ENCODE measurements at places on chromosomes 6 and 20. TPM values are rescaled to one million over a fixed set of nuclear protein-coding genes. Genes with fewer than 3 reads are reported as not detected.

FABP7 gene
- total RNA-seq, result not detected

DNA sequence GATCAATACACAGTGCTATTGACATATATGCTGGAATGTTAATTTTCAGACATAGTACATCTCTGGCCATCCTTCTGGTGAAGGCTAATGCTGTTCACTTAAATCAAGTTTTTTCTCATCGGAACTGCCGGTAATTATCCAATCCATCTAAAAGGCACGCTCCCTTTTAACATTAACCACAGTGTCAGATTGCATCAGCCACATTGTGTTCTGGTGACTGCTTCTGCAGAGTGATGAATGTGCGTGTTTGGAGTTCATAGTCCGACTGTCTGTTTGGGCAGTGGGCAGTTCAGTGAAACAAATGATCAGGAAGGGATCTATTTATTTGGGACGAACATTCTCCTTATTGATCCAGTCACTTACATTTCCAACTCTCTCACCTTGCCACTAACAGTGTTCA is 49.5 kb downstream of the SOBP start:
- no peak overlapping the region for H3K27ac ChIP-seq
- DNase-seq, result no peak
- no peaks in the 10 kb centered on the region for H3K4me1 ChIP-seq
- no peaks in the 10 kb centered on the region for H3K27me3 ChIP-seq

DNA sequence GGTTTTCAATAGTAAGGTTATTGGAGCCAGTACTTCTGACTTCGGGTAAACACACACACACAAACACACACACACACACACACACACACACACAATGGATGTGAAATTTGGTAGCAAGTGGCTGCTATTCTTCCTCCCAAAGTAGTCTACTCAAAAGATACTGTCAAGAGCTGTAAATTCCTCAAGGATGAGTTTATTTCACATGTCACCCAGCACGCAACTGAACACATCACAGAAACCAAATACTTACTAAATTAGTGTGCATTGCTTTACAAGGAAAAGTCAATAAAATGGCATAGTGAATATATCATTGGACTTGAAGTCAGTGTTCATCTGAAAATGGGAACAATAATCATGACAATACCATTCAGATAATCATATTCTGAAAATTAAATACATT is 32.9 kb downstream of the MMUT start:
- peaks cover 70% of the 10 kb centered on the region for H3K36me3 ChIP-seq
- no peak overlapping the region for H3K4me3 ChIP-seq
- H3K4me1 ChIP-seq, result no peaks in the 10 kb centered on the region

GRCh38 chr20:20699144-20699543 is 13.3 kb downstream of the RALGAPA2 start:
- DNase-seq, result no peak
- peaks cover 21% of the 10 kb centered on the region for H3K4me1 ChIP-seq
- H3K4me3 ChIP-seq, result no peak overlapping the region
- no peaks in the 10 kb centered on the region for H3K27me3 ChIP-seq

DNA sequence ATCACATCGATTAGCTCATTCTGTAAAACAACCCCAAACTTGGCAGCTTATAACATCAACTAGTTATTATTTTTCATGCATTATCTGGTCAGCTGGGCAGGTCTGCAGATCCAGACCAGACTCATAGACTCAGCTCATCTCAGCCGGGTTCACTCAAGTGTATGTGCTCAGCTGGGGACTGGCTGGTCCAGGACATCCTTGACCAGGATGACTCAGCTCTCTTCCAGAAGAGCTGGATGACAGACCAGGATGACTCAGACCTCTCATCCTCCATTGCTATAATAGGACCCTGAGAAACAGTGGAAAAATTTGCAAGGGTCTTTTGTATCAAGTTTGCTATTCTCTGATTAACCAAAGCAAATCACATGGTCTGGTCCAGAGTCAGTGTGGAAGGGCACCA is 312.5 kb upstream of the PLCB4 start:
- DNase-seq, result no peak
- H3K4me3 ChIP-seq, result no peak overlapping the region
- no peak overlapping the region for H3K27ac ChIP-seq
- no peaks in the 10 kb centered on the region for H3K4me1 ChIP-seq
- no peaks in the 10 kb centered on the region for H3K36me3 ChIP-seq
- no peaks in the 10 kb centered on the region for H3K27me3 ChIP-seq

DNA sequence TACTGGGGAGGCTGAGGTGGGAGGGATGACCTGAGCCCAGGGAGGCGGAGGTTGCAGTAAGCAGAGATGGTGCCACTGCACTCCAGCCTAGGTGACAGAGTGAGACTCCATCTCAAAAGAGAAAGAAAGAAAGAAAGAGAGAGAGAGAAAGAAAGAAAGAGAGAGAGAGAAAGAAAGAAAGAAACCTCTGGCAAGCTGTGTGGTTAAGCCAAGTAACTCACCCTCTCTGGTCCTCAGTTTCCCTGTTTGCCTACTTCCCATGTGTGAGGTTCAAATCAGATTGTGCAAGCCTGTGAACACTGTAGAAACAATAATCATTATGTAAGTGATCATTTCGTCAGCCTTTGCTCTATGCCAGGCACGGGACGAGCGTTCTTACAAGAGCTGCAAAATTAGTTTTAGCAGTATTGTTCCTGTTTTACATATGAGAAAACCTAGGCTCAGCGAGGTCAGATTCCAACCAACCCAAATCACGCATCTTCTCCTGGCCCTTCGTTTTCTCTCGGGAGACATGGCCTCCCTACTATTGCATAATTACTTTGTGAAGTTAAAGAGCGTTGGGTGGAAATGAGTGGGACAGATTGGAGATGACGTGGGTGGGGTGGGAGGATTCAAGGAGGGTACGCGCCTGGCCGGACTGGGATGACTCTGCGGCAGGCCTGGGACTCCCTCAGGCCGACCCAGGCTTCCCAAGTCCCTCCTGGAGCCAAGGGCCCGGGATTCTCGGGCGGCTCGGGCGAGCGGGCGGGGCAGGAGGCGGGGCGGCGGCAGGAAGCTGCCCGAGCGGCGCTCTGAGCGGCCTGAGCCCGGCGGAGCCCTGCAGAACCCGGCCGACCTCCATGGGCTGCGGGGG is at the start of gene SNX21:
TSS of gene SNX21 (plus strand) at position 770 of the 853 bp plus-strand sequence. CDS start 121 bp downstream, outside the sequence.
- H3K4me1 ChIP-seq, result peaks cover 62% of the 10 kb centered on the region
- DNase-seq, result peak; percentile 92
- H3K27ac ChIP-seq, result peak within 1 kb of the TSS; percentile 89
- H3K27me3 ChIP-seq, result no peaks in the 10 kb centered on the region

GRCh38 chr20:3661060-3661813 is 2.0 kb downstream of the GFRA4 start:
- no peak overlapping the region for H3K4me3 ChIP-seq
- peaks cover 49% of the 10 kb centered on the region for H3K27me3 ChIP-seq
- H3K4me1 ChIP-seq, result peaks cover 19% of the 10 kb centered on the region
- no peaks in the 10 kb centered on the region for H3K36me3 ChIP-seq

GRCh38 chr6:169536446-169537170 is 165.2 kb downstream of the WDR27 start:
- H3K27me3 ChIP-seq, result no peaks in the 10 kb centered on the region
- no peaks in the 10 kb centered on the region for H3K36me3 ChIP-seq
- H3K27ac ChIP-seq, result no peak overlapping the region
- H3K4me3 ChIP-seq, result no peak overlapping the region
- H3K4me1 ChIP-seq, result no peaks in the 10 kb centered on the region
- no peak for DNase-seq

GRCh38 chr6:163243083-163243482 is 171.4 kb upstream of the QKI start:
- H3K4me1 ChIP-seq, result no peaks in the 10 kb centered on the region
- H3K27ac ChIP-seq, result no peak overlapping the region
- no peak overlapping the region for H3K4me3 ChIP-seq
- no peak for DNase-seq
- H3K36me3 ChIP-seq, result no peaks in the 10 kb centered on the region
- H3K27me3 ChIP-seq, result no peaks in the 10 kb centered on the region

DNA sequence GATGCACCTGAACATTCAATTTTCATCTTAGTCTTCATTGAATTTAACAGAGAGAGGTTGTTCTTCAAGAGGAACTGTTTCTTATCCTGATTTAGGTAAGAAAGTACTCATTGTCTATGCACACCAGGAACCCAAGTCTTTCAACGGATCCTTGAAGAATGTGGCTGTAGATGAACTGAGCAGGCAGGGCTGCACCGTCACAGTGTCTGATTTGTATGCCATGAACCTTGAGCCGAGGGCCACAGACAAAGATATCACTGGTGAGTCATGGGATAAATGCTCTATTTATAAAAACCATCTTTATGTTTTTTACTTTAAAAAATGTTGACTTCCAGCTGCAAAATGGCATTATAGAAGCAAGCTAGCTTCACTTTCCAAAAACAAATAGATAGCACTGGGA is 10.2 kb downstream of the NQO2 start:
- no peak overlapping the region for H3K4me3 ChIP-seq
- no peak for DNase-seq
- no peak overlapping the region for H3K27ac ChIP-seq
- H3K36me3 ChIP-seq, result peaks cover 22% of the 10 kb centered on the region
- no peaks in the 10 kb centered on the region for H3K27me3 ChIP-seq

DNA sequence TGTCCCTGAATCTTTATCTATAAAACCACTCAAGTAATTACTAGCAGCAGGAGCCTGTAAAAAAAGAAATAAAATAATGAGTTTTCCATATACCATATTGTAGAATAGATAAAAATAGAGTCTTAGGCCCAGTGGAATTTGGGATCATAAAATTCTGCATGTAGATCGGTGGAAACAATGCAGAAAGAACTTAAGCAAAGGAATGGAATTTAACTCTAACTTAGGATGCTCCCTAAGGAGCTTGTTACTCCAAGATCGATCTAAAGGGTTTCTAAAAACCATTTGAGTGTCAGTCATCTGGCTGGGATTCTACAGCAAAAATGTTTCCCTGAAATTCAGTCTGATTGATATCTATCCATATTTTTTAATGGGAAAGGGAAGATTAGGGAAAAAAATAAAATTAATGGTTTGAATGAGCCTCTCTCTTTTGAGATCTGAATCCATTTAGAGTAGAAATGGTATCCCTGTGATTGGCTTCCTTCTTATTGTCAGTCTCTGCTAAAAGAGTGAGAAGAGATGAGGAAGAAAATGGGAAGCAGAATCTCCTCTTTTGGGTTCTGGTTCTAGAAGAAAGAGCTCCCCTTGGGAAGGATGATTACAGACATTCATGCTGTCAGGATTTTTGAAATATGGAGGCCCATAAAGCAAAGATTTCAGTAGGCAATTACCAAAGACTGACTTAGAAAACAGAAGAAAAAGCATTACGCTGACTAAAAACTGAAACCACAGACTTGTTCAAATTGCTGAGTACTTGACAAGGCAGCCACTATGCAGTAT is 564.3 kb upstream of the MARCKS start:
- no peak overlapping the region for H3K27ac ChIP-seq
- H3K4me1 ChIP-seq, result no peaks in the 10 kb centered on the region
- no peaks in the 10 kb centered on the region for H3K36me3 ChIP-seq
- H3K4me3 ChIP-seq, result no peak overlapping the region
- DNase-seq, result no peak

DNA sequence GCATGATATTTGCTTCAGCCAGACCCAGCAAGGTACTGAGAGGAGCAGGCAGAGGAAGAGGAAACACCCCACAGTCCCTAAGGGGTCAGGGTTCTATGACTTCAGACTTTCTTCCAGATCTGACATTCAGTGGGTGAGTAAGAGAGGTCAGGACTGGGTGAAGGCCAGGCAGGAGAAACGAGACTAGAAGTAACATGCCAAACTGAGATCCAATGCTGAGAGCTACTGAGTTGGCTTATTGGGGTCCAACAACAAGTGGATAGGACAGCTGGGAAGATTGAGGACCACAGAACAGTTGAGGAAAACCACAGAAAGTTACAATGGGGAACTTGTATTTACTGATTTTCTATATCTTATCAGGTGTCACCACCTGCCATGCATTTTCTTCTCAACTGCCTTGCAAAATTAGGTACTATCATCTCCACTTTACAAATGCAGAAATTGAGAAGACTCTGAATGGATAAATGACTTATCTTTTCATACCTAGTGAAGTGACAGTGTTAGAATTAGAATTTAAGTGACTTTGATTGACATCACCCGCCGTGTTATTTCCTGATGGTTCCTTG is 43.8 kb upstream of the HIVEP1 start:
- no peak for DNase-seq
- no peaks in the 10 kb centered on the region for H3K36me3 ChIP-seq
- H3K27me3 ChIP-seq, result no peaks in the 10 kb centered on the region
- peak overlapping the region; percentile 40 for H3K27ac ChIP-seq

GRCh38 chr6:36912586-36912985 is 26.8 kb downstream of the C6orf89 start:
- H3K27me3 ChIP-seq, result no peaks in the 10 kb centered on the region
- peak overlapping the region; percentile 23 for H3K27ac ChIP-seq
- no peak for DNase-seq
- H3K4me1 ChIP-seq, result peaks cover 22% of the 10 kb centered on the region

DNA sequence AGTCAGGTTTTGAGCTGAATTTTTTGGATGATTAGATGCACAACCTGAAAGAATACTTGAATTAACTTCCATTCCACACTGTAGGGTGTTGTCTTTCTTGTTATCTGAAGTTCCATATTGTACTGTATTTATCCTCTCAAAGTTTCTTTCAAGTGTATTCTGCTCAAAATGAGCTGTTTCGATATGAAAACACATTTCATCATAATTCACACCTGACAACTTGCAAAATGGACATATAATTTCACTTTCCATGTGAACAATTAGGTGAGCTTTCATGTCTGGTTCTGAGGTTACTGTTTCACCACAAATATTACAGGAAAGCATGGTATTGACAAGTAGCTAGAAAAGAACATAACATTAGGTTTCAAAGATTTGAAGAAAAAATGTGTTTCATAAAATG is 1.7 kb downstream of the ZUP1 start:
- H3K36me3 ChIP-seq, result no peaks in the 10 kb centered on the region
- H3K4me3 ChIP-seq, result no peak overlapping the region
- no peak for DNase-seq

GRCh38 chr6:158255989-158256601 is 56.2 kb upstream of the TULP4 start:
- no peak overlapping the region for H3K4me3 ChIP-seq
- no peak overlapping the region for H3K27ac ChIP-seq
- no peaks in the 10 kb centered on the region for H3K27me3 ChIP-seq

DNA sequence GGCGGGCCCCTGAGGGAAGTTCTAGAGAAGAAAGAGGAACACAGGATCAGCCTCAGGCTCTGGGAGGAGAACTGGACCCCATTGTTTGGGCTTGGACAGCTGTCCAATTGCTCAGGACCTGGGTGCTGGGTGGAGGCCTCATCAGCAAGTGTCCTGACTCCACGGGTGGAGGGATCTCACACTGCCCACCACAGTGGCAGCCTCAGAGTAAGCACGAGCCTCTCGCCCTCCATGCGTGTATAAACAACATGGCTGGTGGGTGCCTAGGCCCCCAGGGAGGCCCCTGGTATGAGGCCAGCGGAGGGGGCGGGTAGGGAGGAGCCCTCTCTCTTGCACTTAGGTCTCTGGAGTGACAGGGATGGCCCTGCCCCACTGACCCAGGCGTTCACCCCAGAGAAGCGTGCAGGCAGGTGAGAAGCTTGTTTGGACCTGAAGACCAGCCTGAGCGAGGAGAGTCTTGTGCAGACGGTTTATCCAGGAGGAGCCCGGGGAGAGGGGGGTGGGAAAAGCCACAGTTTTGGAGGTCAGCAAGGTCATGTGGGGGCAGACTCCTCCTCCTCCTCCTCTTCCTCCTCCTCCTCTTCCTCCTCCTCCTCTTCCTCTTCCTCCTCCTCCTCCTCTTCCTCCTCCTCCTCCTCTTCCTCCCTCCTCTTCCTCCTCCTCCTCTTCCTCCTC is 41.9 kb upstream of the BHLHE23 start:
- no peak overlapping the region for H3K4me3 ChIP-seq
- no peaks in the 10 kb centered on the region for H3K4me1 ChIP-seq
- H3K27ac ChIP-seq, result no peak overlapping the region
- H3K36me3 ChIP-seq, result no peaks in the 10 kb centered on the region
